ENCODE measurements at places on chromosomes 7 and 10. TPM values are rescaled to one million over a fixed set of nuclear protein-coding genes. Genes with fewer than 3 reads are reported as not detected.

SAMD8 gene
- 23.2 TPM for total RNA-seq

HOXA11 gene
- not detected for total RNA-seq

ANTXRL gene
- total RNA-seq: not detected

PRSS37 gene
- total RNA-seq: not detected
